Activated naive CD8-positive, alpha-beta T cell treated with anti-CD3 and anti-CD28 coated beads, Interleukin-2, amount 50 U/mL, for 24 hours (primary cell): ENCODE measurements at places on chromosomes 5 and 9.

GRCh38 chr9:127451608-127451857 lies 223 bp downstream of the LRSAM1 start:
- no peak for DNase-seq

DNA sequence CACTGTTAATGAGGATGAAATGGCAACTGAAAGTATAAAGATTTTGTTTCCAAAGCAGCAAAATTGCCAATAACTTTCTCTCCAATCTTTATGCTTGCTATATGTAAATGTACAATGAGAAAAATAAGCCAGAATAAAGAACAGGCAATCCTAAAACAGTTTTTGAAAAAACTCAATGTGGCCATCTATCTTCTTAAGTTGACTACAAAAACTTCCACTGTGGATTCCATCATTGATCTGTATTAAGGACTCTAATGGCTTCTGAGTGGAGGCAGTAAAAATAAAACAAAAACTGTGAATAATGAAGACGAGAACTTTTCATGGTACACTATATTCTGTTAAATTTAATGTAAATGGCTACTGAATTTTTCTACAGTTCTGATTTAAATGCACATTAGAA lies 382.9 kb downstream of the TMEM232 start:
- DNase-seq: no peak

GRCh38 chr5:156802501-156802900 lies 47.6 kb upstream of the PPP1R2B start:
- DNase-seq: no peak

DNA sequence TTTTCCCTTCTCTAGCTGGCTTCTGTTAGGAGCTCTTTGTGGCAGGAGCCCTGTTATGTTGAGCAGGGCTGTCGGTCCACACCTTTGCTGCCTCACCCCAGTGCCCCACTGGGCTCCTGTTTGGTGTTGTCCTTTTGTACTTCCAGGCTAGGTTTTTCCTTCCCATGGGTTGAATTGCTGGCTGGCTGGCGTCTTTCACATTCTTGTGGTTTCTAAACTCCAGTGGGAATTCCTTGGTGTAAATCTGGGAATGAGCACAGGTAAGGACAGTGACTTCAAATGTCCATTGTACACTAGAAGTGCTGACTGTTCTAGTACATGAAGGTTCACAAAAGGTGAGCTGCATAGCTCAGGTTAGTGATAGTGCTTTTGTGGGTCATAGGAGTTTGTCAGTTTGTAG lies 30.4 kb downstream of the RASGRF2 start:
- no peak for DNase-seq

DNA sequence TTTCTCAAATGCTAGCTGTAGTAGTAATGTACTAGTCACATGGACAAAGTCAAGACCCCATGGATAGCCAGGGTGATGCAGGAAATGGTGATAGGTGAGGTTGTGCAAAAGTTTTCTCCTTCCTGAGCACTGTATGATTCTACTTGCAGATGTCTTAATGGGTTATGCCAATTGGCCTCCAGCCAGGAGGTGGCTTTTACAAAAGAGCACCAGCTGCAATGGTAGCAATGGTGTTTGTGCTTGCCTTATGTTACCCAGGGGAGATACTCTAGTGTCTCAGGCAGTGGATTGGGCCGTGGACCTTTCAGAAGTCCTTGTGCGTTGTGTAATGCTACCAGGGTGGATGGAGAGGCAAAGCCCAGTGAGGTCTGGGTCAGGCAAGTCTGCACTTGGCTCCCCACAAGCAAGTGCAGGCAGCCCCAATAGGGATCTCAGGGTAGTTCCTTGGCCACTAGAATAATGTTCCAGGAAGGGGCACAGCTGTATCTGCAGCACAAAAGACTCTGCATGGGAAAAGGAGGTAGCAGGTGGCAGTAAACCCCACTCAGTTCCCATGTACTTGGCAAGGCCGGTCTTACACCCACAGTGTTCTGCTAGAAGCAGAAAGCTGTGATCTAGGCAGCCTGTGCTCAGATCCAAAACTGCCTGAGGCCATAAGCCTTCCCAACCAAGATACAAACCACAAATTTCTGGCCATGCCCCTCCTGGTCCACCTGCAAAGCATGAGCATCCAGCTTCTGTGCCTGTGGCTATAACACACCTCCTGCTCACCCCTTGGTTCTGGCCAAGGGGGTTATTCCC lies 46.4 kb upstream of the EDIL3 start:
- no peak for DNase-seq

GRCh38 chr9:79377339-79377855 lies 194.4 kb upstream of the TLE4 start:
- no peak for DNase-seq

- DNase-seq: no peak
Measured at GRCh38 chr5:147855774-147856069, 22.8 kb upstream of the SCGB3A2 start.

GRCh38 chr5:42306287-42306686 lies 117.0 kb upstream of the GHR start:
- no peak for DNase-seq

GRCh38 chr9:132864277-132864676 lies 13.8 kb downstream of the AK8 start:
- DNase-seq: no peak

GRCh38 chr9:127555840-127556820 lies 55.9 kb upstream of the STXBP1 start:
- DNase-seq: peak; percentile 75

- no peak for DNase-seq
Measured at GRCh38 chr9:13295556-13295955, 16.1 kb upstream of the MPDZ start.

GRCh38 chr5:54524082-54524481 lies 6.5 kb downstream of the SNX18 start:
- DNase-seq: no peak

DNA sequence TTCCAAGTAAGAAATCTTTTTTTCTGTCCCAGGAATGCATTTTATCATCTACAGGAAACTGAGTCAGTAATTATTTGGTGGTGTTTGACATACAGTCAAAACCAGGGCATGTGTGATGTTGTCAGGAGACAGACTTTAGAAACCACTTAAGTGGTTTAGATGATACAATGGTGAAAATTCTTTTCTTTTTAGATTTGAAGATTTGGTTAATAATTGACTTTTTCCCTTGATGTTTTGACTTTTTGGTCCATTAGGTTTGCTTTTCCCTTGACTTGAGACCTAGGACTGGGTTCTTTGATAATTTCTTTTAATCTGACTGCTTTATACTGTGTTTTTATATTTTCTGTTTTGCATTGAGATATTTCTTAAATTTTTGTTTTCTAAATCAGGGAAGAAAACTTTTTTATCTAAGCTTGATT lies 85.2 kb downstream of the RASGRF2 start:
- DNase-seq: no peak

DNA sequence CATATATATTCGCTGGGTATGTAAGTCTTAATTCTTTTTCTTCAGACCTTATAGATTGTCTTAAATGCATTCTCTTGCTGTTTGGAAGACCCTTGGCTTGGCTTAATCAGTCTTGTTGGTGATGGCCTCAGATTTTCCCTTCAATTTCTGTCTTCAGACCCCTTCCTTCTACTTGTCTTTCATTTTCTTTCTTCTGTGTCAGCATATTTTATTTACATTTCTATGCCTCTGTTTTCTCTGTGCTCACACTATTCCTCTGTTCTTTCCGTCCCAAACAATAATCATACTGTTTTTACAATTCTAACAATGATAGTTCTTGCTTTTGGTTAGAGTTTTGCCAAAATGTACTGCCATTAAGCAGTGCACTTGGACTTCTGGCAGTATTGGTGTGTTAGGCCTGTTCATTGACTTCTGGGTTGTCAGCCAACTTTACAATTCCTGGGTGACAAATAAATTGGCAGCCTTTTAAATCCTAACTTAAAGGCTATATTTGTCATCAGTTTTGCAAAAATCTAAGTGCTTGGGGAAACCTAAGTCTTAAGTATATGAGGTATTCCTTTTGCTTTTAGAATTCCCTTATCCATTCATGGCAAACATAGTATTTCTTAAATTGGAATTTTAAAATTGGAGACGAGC lies 8.0 kb downstream of the SRFBP1 start:
- DNase-seq: no peak

GRCh38 chr9:117490199-117490598 lies 75.3 kb upstream of the ASTN2 start:
- no peak for DNase-seq

DNA sequence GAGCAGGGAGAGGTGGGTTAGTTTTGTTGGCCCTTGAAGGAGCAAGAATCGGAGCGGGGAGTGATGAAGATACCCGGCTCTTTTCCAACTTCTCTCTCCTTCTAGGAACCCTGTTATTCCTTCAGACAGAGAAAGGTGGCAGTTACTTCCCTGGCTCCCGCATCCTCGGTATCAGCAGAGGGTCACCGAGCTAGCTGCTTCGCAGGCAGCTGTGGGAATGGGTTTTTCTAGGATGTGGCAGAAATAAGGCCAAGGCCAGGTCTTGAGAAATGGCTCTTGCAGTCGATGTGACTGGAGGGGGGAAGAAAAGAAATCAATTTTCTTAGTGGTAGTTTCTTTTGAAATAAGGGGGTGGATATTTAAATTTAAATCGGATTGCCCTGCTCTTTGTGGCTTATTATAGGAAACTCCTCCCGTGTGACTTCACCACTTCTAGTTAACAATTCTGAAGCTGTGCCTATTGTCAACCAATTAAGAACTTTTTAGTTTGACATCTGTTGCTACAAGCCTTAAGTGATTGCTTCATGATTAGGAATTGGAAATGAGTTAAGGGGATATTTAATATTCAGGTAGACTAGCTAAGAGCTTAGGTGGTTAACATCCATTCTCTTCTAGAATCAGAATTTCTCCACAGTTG lies 1.4 kb downstream of the SAP30L start:
- no peak for DNase-seq

DNA sequence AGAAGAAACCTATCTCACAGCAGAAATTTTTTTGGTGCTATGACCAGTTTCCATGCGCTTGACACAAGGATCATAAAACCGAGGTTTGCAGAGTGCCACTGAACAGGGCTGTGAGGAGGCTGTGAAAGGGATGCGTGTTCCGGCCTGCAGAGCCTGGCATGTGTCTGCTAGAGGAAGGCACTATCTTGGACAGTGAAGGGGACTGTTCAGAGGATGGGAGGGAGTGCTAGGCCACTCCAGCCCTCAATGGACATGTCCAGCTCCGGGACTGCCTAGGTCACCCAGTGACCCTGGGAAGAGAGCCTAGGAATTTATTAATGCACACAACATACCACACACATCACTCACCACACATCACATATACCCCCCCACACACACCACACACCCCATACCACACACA lies 275.9 kb downstream of the GADD45G start:
- DNase-seq: no peak

DNA sequence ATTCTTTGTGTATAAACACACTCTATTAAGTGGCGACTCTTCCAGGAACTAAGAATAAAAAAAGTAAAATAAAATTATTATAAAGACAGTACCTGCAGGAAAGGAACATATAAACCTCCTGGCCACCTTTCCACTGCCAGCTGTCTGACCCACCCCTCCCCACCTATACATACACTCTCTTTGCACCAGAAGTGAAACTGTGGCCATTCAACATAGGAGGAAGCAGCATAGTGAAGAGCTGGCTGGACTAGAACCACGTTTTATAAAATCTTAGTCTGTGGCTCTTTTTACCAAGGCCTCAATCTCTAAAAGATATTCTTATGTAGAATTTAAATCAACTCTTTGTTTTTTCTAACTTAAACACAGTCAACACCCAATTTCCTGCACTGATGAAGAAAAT lies 289.6 kb downstream of the GABRB2 start:
- no peak for DNase-seq

DNA sequence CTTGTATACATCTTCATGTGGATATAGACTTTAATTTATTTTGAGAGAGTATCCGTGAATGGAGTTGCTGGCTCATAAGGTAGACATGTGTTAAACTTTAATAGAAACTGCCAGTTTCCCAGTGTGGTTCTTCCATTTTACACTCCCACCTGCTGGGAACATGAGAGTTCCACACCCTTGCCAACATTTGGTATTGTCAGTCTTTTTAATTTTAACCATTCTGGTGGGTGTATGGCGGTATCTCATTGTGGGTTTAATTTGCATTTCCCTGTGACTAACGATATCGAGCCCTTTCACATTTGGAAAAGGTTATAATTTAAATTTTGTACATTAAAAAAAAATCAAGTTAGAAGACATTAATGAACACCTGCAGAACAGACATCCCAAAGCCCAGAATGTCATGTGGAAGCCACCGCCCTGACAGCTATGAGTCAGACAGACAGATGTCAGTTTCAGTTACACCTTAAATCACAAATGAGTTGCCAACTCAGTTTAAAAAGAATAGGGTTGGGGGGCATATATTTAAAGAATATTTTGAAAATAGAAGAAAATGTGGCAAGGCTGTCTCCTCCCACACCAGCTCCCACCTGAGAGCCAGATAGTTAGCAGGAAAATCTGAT lies 36.9 kb downstream of the ANKRD33B start:
- no peak for DNase-seq

- DNase-seq: no peak
Measured at GRCh38 chr9:134705786-134706185, 64.2 kb downstream of the COL5A1 start.

DNA sequence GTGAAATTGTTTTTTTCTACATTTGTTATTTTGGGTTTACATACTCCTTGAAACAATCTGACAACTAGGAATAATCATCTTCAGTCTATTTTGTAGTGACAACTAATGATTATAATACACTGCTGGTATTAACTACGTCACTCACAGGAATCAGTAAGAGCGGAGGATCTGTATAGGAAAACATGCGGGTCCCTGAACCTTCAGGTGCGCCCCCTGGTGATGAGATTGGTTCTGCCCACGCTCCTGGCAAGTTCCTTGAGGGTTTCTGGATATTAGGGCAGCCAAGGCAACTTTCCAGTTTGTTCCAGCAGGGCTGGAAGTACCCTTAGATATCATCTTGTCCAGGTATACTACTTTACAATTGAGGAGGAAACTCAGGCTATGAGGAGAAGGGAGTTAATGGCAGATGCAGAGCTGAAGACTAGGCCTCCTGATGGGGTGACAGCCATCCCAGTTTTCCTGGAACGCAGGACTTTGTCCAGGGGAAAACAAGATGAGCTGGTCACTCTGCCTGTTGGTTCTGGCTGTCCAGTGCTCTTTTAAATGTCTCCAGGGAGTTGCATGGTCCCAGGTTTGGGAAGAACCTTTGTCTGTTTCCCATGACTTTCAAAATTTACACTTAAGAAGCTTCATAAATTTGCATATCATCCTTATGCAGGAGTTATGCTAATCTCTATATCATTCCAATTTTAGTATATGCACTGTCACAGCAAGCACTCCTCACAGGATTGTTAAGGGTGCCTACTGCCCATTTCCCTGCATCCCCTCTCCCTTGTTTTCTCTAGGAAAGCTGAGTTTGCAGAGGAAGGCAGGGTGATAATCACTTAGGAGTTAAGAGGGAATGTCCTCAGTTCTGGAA lies 14.9 kb upstream of the WNT8A start:
- peak; percentile 82 for DNase-seq
